Muscle of back (tissue), 13 donors: ENCODE measurements at places on chromosomes 2 and 18.

DNA sequence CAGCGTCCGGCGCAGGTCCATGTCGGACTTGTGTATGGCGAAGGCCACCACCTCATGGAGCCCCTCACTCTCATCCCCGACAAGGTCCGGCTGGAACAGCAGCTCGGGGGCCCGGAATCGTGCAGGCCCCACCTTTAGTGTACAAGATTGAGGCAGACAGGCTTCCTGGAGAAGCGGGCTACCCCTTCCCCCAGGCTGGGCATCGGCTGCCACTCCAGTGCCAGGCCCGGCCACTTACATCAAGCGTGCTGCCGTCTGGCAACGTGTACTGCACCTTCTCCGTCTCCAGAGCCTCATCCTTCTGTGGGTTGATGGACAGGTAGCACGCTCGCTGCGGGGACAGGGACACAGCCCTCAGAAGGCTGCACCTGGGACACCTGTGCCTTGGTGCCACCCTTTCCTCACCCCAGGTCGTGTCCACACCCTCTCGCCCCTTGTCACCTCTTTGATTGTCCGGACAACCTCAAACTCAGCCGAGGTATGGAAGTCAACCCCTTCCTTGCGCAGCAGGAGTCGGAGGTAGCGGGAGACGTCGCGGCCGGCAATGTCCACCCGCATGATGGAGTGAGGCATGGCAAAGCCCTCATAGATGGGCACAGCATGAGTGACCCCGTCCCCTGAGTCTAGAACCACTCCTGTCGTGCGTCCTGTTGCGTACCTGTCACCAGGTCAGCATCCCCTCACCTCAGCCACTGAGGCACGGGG lies 5.7 kb downstream of the ACTR1B start:
- DNase-seq: no peak

- no peak for DNase-seq
Observed at GRCh38 chr2:215831296-215831913, 181.9 kb downstream of the MREG start.

GRCh38 chr18:12639990-12640880 lies 17.7 kb downstream of the SPIRE1 start:
- DNase-seq: no peak

DNA sequence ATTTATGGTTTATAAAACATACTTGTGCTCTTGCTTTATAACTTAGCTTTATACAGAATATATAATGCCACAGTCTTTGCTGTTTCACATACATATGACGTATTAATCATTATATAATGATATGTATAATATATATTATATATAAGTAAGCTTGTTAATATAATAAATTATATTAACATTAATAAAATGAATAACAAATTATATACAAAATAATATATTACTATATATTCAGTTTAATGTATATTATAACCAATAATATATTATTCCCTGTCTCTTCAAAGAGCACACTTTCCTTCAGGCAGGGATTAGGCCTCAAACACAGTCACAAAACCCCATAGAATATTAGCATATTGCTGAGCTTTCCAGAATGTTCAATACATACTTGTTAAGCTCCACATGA lies 427.6 kb downstream of the NCKAP5 start:
- no peak for DNase-seq

DNA sequence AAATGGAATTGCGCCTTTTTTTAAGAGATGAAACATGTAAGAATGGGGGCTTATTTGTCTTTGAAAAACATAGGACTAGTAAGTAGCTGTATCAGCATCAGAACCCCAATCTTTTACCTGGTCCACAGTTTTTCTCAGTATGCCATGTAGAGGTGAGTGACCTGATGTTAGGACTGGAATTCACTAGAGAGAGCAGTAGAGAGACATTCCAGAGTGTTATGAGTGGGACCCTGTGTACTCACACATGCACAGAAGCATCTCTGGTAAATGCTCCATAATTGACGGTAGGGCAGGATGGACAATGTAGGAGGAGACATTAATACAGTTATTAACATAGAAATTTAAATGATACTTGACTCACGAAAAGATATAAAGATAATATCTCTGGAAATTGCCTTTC lies 1.4 kb upstream of the GALNT13 start:
- no peak for DNase-seq

GRCh38 chr2:46914578-46915230 lies 902 bp downstream of the MCFD2 start:
- no peak for DNase-seq
